ENCODE measurements at places on chromosomes 11 and 22. TPM values are rescaled to one million over a fixed set of nuclear protein-coding genes. Genes with fewer than 3 reads are reported as not detected.

- H3K4me3 ChIP-seq, result no peak overlapping the region
- peaks cover 31% of the 10 kb centered on the region for H3K4me1 ChIP-seq
- no peaks in the 10 kb centered on the region for H3K36me3 ChIP-seq
- H3K27me3 ChIP-seq, result no peaks in the 10 kb centered on the region
- no peak for DNase-seq
- no peak overlapping the region for H3K27ac ChIP-seq
Measured at GRCh38 chr11:66315498-66315885, 1.4 kb downstream of the CD248 start.

GRCh38 chr22:19842393-19843106 lies 12.1 kb downstream of the GNB1L start:
- no peak for DNase-seq
- H3K27me3 ChIP-seq, result no peaks in the 10 kb centered on the region
- H3K27ac ChIP-seq, result no peak overlapping the region
- no peak overlapping the region for H3K4me3 ChIP-seq
- H3K4me1 ChIP-seq, result peaks cover 21% of the 10 kb centered on the region

DNA sequence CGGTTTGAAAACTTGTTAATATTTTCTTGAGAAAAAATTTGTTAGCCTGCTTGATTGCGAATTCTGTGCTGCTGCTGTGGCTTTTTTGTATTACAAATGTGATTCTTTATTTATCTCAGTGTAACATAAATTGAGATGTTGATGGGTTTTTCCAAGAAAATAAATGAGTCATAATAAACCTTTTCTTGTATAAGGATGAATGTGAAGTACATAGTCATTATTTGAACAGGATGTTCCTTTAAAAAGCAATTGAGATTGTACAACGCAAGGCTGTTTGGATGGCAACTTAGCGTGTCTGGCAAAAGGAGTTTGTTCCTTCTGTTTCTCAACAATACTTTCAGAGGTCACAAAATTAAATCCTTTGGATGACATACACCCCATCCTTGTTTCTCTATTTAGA lies 24.6 kb upstream of the CARD18 start:
- H3K27ac ChIP-seq, result no peak overlapping the region
- H3K4me1 ChIP-seq, result no peaks in the 10 kb centered on the region
- no peak for DNase-seq
- H3K4me3 ChIP-seq, result no peak overlapping the region
- H3K27me3 ChIP-seq, result no peaks in the 10 kb centered on the region

DNA sequence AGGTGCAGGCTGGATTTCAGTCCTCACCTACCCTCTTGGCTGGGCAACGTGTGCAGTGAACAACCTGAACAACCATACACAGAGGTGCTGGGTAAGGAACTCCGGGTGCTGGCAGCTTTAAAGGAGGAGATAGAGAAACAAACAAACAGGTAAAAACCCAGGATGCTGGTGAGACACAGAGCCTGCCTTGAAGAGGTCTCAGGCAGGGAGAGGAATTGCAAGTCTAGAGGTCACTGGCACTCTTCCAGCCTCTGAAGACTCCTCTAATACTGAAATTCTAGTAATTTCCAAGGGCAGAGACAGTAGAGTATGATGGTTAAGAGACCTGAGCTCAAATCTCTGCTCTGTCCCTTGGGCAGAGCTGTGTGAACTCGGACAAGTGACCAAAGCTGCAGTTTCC lies 192.5 kb downstream of the CEP164 start:
- no peak overlapping the region for H3K27ac ChIP-seq
- H3K36me3 ChIP-seq, result no peaks in the 10 kb centered on the region
- DNase-seq, result no peak
- H3K4me1 ChIP-seq, result peaks cover 18% of the 10 kb centered on the region
- H3K4me3 ChIP-seq, result no peak overlapping the region

DNA sequence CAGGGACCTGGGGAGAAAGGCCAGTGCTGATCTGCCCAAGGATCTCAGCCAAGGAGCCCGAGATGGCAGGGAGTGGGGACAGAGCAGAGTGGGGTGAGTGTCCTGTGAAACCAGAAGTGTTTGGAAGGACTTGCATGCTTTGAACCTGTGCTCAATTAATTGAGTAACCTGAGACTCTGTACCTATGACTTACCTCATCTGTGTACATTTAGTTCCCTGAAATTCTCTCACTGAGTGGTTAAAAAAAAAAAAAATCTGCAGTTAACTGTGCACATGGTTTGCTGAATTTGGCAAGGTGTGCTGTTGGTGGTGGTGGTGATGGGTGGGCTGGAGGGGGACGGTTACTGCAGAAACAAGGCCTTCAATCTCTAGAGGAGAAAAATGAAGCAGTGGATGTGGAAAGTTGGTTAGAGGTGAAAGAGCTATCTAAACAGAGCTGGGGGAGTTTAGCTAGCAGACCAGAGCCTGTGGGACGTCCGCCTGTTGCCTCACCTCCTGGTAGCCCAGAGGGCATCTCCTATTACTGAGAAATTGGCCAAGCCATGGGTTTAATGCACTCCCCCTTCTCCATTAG lies 8.3 kb upstream of the SORL1-AS1 start:
- no peaks in the 10 kb centered on the region for H3K36me3 ChIP-seq
- H3K4me3 ChIP-seq, result no peak overlapping the region
- no peaks in the 10 kb centered on the region for H3K27me3 ChIP-seq
- no peak for DNase-seq
- H3K4me1 ChIP-seq, result peaks cover 27% of the 10 kb centered on the region
- no peak overlapping the region for H3K27ac ChIP-seq

- H3K36me3 ChIP-seq, result no peaks in the 10 kb centered on the region
- no peak overlapping the region for H3K27ac ChIP-seq
- H3K27me3 ChIP-seq, result no peaks in the 10 kb centered on the region
- no peak for DNase-seq
- H3K4me1 ChIP-seq, result no peaks in the 10 kb centered on the region
Measured at GRCh38 chr11:16418428-16419097, 62.2 kb upstream of the SOX6 start.

DNA sequence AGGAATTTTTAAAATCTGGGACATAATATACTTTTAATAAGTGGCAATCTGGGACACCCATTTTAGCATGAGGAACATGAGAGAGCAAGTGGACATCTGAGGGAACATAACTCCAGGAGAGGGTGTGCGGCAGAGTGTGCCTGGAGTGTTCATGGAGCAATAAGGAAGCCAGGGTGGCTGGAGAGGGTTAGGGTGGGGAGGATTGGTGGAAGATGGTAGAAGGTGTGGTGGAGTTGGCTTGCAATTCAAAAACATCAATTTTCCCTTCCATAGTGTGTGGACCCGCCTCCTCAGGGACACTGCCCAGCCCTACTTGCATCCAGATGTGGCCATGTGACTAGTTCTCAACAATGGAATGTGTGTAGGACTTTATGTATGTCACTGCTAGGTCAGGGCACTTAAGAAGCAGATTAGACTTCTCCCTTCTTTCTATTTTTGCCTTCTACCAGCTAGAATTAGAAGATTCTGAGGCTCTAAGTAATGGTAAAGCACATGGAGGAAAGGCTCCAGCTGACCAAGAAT lies 4.4 kb upstream of the DENND5A start:
- H3K4me3 ChIP-seq, result no peak overlapping the region
- H3K27me3 ChIP-seq, result no peaks in the 10 kb centered on the region
- DNase-seq, result no peak
- no peaks in the 10 kb centered on the region for H3K36me3 ChIP-seq
- no peak overlapping the region for H3K27ac ChIP-seq

GRCh38 chr11:12276356-12276755 lies 101.0 kb upstream of the PARVA start:
- H3K4me3 ChIP-seq, result no peak overlapping the region
- H3K27ac ChIP-seq, result no peak overlapping the region
- DNase-seq, result no peak
- no peaks in the 10 kb centered on the region for H3K36me3 ChIP-seq
- H3K4me1 ChIP-seq, result peaks cover 44% of the 10 kb centered on the region

- no peaks in the 10 kb centered on the region for H3K4me1 ChIP-seq
- no peaks in the 10 kb centered on the region for H3K27me3 ChIP-seq
- DNase-seq, result no peak
- no peak overlapping the region for H3K27ac ChIP-seq
- no peaks in the 10 kb centered on the region for H3K36me3 ChIP-seq
- no peak overlapping the region for H3K4me3 ChIP-seq
Measured at GRCh38 chr11:99423428-99423983, 402.8 kb downstream of the CNTN5 start.

DNA sequence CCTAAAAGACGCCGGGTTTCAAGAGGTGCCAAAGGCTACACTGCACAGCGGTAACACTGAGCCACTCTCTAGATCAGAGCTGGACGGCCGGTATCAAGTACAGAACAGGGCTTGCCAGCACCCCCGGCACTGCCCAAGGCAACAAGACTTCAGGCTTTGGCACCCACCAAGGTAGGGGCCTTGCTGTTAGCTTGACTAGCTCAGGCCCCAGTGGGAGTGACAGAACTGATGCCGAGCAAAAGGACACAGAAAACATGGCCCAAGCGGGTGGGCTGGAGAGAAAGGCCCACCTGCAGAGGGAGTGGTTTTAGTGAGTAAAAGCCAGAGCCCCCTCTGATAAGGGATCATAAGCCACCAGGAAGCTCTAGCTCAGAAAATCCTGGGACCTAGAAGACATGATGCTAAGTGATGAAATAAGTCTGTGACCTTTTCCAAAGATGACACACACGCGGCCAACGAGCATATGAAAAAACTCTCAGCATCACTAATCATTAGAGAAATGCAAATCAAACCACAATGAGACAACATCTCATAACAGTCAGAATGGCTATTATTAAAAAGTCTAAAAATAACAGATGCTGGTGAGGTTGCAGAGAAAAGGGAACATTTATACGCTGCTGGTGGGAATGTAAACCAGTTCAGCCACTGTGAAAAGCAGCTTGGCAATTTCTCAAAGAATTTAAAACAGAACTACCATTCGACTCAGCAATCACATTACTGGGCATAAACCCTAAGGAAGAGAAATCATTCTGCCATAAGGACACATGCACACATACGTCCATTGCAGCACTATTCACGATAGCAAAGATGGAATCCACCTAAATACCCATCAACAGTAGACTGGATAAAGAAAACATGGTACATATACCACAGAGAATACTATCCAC lies 12.9 kb downstream of the EHD1 start:
- peaks cover 5% of the 10 kb centered on the region for H3K36me3 ChIP-seq
- H3K27me3 ChIP-seq, result no peaks in the 10 kb centered on the region
- peaks cover 64% of the 10 kb centered on the region for H3K4me1 ChIP-seq
- DNase-seq, result no peak
- H3K4me3 ChIP-seq, result no peak overlapping the region
- peak overlapping the region; percentile 45 for H3K27ac ChIP-seq

DNA sequence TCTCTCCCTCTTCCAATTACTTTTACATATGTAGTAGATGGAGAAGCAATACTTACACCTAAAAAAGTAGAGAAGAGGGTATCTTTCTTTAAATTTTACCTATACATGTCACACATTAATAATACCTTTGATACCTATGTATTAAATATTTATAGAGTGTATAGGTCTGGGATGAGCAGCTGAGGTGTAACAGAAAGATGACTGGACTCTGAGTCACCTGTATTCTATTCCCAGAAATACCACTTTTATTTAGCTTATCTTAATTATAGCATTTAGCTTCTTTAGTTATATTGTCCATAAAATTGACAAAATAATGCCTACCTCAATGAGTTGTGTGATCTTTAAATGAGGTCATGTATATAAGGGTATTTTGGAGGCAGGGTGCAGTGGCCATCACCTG lies 30.6 kb upstream of the YAP1 start:
- H3K27ac ChIP-seq, result no peak overlapping the region
- no peaks in the 10 kb centered on the region for H3K4me1 ChIP-seq
- H3K4me3 ChIP-seq, result no peak overlapping the region
- DNase-seq, result no peak

GRCh38 chr11:83191491-83191890 lies 2.0 kb upstream of the ANKRD42 start:
- no peak overlapping the region for H3K4me3 ChIP-seq
- peaks cover 2% of the 10 kb centered on the region for H3K36me3 ChIP-seq
- H3K27ac ChIP-seq, result no peak overlapping the region

GRCh38 chr11:10418259-10418949 lies 36.7 kb upstream of the AMPD3 start:
- no peak overlapping the region for H3K27ac ChIP-seq
- no peak for DNase-seq
- H3K27me3 ChIP-seq, result no peaks in the 10 kb centered on the region
- H3K36me3 ChIP-seq, result no peaks in the 10 kb centered on the region

- H3K27me3 ChIP-seq, result no peaks in the 10 kb centered on the region
- H3K36me3 ChIP-seq, result peaks cover 2% of the 10 kb centered on the region
- no peak overlapping the region for H3K27ac ChIP-seq
- DNase-seq, result no peak
- peaks cover 1% of the 10 kb centered on the region for H3K4me1 ChIP-seq
Measured at GRCh38 chr11:65090628-65091027, 5.4 kb upstream of the VPS51 start.

GRCh38 chr11:117442869-117443239 lies 115.2 kb downstream of the CEP164 start:
- H3K36me3 ChIP-seq, result no peaks in the 10 kb centered on the region
- H3K4me1 ChIP-seq, result no peaks in the 10 kb centered on the region
- no peak overlapping the region for H3K27ac ChIP-seq
- DNase-seq, result no peak
- H3K27me3 ChIP-seq, result no peaks in the 10 kb centered on the region

DNA sequence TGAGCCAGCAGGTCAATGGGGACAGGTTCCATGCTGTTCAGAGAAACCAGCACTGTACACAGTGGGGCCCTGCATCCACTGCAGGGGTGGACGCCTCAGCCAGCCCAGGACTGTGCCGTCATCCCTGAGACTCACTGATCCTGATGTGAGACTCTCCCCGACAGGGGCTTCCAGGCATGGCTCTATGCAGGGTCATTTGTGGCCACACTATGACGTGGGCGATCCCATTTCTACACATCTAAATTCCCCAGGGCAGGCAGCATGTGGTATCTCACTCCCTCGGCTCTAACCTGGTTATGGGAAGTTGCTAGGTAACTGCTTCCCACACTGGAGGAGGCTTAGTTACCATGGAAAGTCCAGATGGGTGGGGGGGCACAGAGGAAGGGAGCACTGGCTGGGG lies 14.2 kb upstream of the FAM83F start:
- H3K36me3 ChIP-seq, result no peaks in the 10 kb centered on the region
- no peak for DNase-seq
- H3K4me3 ChIP-seq, result no peak overlapping the region
- H3K27ac ChIP-seq, result no peak overlapping the region
- no peaks in the 10 kb centered on the region for H3K4me1 ChIP-seq

DNA sequence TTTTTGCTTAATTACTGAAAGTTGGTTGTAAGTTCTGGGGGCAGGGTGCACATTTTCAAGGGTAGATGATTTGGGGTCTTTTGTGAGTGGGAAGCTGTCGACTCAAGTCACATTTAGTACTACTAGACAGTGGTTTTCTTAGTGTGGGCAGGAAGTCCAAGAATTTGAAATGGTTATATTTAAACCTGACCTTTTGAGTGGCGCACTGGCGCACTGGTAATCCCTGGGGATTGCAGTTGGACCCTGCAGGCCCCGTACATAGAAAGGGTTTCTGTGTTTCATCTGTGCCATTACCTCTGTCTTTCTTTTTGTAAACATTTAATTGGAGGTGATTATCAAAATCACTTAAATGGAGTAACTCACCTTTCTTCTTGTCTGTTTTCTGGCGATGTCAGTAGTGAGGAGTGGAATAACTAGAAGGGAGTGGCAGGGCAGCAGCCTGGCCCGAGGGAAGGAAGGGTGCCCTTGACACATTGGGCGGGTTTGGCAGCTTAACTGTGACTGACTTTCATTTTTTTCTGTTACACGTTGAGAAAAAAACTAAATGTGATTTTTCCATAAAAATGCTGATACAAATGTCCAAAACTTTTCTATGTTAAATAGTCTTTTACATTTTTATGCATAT lies 101.8 kb upstream of the GAL start:
- no peak for DNase-seq
- H3K4me1 ChIP-seq, result no peaks in the 10 kb centered on the region
- H3K27ac ChIP-seq, result no peak overlapping the region
- peaks cover 6% of the 10 kb centered on the region for H3K36me3 ChIP-seq

PRAME gene
- total RNA-seq, result not detected

HTR3A gene
- not detected for total RNA-seq

KCNK7 gene
- 0.49 TPM for total RNA-seq

ART1 gene
- total RNA-seq, result not detected

GVQW3 gene
- 15.8 TPM for total RNA-seq
